ENCODE measurements at places on chromosomes 6 and 20.

GRCh38 chr20:38671701-38672292 is 52.5 kb upstream of the SLC32A1 start:
- DNase-seq = no peak

GRCh38 chr20:61295682-61296628 is 43.9 kb downstream of the CDH4 start:
- no peak for DNase-seq

DNA sequence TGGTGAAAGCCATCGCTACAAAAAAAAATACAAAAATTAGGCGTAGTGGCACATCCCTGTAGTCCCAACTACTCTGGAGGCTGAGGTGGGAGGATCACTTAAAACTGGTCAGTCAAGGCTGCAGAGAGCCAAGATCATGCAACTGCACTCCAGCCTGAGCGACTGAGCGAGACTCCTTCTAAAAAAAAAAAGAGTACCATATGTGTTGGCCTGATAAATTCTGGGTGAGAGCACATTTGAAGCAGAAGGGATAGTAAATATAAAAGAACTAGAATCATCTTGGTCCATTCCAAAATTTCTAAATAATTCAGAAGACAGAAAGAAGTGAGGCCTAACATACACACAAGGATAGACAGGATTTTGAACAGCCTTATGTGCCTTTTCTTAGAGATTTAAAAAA is 2.2 kb downstream of the IBTK start:
- DNase-seq = no peak

DNA sequence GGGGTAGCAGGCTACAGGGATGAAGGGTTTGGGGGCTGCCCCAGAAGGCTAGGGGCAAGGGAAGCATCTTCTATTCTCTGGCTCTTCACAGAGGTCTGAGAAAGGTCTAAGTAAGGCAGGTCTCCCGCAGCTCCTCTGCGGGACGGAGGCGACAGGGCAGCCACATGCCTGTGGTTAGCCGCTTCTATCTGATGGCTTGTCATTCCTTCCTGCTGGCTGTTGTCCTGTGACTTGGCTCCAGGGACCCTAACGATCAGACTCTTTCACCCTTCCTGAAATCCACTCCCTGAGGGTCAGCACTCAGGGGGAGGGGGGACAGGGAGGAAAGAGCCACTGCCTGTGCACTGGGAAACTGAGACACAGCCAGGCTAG is 673 bp downstream of the CST7 start:
- DNase-seq = no peak

DNA sequence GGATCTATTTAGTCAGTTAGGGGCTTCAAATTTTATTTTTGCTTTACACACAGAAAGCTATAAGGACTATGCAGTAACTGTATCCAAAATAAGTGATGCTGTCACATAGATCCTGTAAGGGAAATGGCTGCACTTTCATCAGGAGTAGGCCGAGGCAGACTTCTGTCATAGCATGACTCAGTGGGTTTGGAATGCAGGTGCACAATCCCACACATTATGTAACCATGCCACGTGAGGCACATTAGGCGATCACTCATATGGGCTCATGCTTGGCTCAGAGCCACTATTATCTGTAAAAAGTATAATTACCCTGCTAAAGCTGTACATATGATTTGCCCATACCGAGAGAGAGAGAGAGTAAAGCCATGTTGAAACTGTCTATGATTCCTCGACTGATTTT is 1189.4 kb upstream of the EYS start:
- DNase-seq = no peak

DNA sequence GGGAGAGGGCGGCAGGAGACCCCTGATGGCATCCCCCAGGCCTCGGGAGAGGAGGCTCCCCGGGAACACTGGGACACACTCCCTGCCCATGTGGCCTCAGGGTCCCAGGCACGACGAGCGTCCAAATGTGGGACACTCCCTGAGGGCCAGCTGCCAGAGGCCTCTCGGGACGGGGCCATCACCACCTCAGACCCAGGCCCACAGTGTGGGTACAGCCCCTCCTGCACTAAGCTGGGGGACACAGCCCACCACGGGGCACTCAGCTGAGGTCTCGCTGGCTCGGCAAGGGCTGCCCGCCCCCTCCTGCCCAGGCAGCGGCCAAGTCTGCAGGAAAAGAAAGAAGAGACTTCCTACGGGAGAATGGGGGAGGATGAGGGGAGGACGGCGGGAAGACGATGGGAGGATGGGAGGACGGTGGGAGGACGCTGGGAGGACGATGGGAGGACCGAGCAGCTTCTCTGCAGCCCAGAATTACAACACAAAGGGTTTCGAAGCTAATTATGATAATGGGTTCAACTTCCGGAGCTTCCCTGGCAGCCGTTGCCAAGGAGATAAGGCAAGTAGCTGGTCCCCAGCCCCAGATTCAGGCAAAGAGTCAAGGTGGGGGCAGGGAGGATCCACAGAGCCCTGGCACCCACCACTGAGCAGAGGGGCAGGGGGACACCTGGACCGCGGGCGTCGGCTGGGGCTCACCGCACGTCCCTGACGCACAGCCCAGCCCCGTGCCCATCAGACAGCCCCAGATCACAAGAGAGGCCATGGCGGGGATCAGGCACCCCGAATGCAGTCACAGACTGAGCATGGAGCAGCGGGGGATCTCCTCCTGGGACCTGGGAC is 17.5 kb downstream of the KCNQ2 start:
- DNase-seq = no peak

DNA sequence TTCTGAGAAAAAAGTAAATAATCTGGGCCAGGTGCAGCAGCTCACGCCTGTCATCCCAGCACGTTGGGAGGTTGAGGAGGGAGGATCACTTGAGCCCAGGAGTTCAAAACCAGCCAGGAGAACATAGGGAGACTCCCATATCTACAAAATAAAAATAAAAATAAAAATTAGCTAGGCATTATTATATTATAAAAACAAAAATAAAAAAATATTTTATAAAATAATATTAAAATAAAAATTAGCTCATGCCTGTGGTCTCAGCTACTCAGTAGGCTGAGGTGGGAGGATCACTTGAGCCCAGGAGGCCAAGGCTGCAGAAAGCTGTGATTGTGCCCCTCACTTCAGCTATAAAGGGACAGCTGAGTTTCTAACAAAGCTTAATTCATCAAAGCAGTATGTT is 362.9 kb downstream of the SMOC2 start:
- DNase-seq = no peak

GRCh38 chr6:4412077-4412476 is 276.7 kb upstream of the ECI2 start:
- DNase-seq = no peak

DNA sequence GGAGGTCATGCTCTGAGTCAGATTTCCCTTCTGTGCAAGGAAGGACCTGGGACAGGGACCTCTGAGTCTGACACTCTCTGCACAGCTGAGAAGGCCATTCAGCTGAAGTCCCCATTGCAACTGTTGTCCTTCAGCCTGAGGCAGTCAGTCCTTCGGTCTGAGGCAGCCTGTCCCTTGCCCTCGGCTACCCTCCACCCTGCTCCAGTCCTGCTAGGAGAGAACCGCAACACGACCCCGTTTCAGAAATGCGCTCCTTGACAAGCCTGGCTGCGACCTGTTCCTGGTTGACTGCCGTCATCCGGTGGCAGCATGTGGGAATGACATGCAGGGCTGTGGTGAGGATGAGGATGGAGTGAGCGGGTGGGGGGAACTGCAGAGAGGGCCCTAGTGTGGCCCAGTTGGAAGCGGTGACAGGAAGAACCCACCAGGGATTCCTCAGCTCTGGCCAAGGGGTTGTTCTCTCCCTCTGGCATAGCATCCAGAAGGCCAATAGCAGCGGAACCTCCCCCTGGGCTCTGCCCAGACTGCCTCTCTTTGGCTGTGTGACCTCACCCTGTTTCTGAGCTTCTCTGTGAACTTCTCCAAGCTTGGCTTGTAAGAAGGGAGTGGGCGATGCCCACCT is 40.3 kb upstream of the ANGPT4 start:
- DNase-seq = peak; percentile 52

DNA sequence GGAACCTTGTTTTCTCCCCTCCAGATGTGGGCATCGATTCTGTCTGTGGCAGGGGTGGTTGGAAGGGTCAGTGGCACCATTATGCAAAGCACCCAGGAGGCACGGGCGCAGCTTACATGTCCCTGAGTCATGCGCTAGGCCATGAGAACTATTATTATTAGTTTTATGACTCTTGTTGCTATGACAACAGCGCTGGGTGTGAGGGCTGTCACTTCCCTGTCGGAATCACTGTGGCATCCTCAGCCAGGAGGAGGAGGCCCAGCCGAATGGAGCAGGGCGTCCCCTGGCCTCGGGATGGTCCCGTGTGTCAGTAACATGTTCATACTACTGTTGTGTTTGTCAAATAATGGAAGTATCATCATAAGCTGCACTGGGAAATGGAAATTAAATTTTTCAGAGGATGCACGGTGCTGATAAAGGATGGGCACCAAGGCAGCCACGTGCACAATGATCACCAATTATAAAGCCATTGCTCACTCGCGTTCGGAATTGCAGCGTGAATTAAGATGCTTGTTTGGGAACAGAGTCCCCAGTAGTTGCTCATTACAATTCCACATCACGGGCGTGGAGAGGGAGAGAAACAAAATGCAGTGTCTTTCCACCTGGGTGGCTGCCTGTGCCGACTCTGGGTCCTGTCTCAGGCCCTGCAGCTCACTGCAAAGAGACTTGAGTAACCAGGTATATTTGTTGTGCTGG is 247.9 kb downstream of the CDH4 start:
- no peak for DNase-seq

DNA sequence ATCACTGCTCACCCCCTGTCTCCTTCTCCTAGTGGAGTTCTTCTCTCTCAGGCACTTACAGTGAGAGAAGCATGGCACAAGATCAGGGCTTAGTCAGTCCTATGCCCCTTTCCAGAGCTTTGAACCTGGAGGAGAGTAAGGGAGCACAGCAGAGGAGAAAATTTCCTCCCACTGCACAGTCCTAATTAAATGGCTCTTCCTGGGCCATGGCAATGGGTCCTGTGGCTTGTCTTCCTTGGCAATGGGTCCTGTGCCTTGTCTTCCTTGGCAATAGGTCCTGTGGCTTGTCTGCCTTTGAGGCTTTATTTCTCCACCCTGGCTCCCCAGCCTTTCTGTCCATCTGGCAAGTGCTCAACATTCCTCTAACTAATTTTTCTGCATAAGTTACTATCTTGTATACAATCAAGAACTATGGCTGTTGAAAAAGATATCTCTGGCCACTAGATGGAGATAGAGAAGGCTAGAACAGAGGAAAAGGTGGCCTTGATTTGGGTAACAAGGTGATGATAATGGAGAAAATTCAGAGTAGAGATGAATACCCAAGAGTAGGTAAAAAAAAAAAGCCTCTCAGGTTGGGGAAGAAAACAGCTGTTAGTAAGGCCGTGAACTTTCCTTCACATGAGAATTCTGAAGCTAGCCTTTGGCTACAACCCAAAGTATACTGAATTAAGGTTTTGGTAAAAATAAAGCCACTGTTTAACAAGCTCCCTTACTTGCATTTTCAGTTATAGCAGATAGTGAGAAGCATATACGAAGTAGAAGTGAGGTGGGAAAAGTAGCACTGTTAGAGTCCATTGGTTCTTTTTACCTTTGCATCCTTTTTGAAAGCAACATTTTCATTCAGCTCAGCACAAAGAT is 504.9 kb downstream of the DOK5 start:
- no peak for DNase-seq

DNA sequence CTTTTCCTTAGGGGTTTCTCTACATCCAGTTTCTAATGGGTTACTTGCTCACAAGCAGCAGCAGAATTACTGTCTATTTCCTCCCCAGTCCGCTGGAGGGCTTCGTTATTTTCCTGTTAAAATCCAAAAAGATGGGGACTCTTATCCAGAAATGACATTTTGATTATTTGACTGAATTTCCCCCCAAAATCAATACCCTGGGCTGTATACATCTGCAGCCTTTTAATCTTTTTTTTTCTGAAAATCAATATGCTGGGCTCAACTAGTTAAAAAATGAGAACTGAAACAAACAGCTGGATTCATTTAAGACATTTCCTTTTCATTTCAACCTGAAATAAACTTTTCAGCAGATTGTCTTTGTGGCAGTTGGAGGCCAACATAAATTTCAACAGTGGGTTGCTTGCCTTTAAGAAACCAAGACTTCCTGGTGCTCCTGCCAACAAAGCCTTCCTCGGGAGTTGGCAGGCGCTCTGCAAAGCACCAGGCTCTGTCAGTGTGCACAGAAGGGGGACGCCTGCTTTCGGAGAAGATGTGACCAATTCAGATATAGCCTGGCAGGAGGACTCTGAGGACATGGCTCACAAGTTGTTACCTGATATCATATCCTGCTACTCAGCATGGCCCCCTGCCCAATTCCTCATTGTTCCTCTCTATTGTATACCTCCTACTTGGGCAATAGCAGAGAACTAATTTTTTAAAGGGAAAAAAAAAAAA is 204.7 kb upstream of the ARG1 start:
- no peak for DNase-seq

- no peak for DNase-seq
Observed at GRCh38 chr6:115663681-115664080, 397.0 kb downstream of the FRK start.

- DNase-seq = no peak
Observed at GRCh38 chr6:168214586-168215104, 104.9 kb downstream of the DACT2 start.

GRCh38 chr20:57770852-57771720 is 61.3 kb upstream of the PMEPA1 start:
- no peak for DNase-seq
